GM18507 (cell line): ENCODE measurements at places on chromosomes 2 and 18.

- DNase-seq = no peak
These were observed 536 bp downstream of the ELP2 start for GRCh38 chr18:36130039-36130831.

- DNase-seq = no peak
These were observed 119.3 kb downstream of the SPTBN1 start for GRCh38 chr2:54575379-54575888.

GRCh38 chr2:208718828-208719227, 312.2 kb downstream of the PTH2R start:
- DNase-seq = no peak

DNA sequence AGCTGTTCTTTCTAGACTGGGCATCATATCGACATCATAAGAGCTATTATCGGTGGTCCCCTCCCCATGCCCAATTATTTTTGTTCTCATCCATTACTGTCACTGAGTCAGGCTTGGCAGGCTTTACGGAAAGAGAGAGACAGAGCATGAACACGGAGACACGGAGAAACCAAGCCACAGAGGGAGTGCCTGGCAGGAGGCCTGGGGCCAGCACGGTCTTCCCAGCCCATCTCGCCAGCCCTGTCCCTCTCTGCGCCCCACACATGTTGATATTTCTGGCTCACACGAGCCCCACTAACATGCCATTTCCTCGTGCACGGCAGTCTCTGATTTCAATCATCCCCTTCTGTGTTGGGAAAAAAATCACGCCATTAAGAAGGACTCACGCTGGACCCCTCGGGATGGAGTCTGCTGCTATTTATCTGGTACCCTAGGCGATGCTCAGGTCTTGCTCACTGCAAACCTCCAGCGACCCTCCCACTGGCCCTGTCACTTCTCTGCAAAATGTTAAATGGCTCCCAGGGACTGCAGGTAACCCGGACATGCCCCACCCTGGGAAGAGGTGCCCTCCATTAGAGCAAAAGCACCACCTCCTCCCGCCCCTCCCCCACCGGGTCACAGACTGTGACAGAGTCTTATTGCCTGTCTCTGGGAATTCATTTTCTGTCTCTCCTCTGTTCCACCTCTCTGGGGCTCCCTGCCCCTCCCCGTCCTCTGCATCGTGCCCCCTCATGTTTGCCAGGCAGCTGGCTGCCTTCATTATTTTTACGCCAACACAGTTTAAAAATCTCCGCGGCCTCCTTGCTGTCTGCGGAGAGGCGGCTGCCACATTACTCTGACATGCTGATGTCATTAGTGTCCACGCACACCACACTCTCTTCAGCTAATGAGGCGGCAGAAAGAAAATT, 40.1 kb upstream of the GBX2 start:
- DNase-seq = no peak

GRCh38 chr2:130354139-130354428, 1.8 kb upstream of the PTPN18 start:
- DNase-seq = no peak

- no peak for DNase-seq
These were observed 209.5 kb downstream of the KLHL29 start for GRCh38 chr2:23594460-23594825.
